ENCODE measurements at places on chromosomes 1 and 21. TPM values are rescaled to one million over a fixed set of nuclear protein-coding genes. Genes with fewer than 3 reads are reported as not detected.
A peak's percentile ranks its signal among the peaks of the same experiment; 100 is the strongest.

Gene MIXL1
- 0.62 TPM for polyA plus RNA-seq

Gene S100A1
- polyA plus RNA-seq = 11.6 TPM

Gene SPRR3
- not detected for polyA plus RNA-seq

DNA sequence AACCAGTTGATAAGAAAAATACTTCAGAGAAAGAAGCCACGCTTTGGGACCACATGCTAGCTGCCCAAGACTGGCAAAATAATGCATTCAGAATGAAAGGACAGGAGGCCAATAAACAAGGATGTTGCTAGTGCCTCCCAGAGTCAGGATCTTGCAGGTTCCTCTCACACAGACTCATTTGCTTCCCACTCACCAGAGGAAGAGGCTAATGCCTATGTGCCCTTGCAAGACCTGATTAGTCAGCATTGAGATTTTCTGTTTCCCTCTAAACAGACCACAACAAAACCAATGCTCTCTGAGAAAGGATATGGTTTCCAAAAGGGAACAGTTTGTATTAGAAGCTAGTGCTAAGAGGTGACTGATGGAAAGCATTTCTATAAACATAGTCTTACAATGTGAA lies 85.7 kb downstream of the NRDC start:
- DNase-seq = no peak

- DNase-seq = peak; percentile 18
Observed at GRCh38 chr1:68346188-68346808, 103.5 kb downstream of the RPE65 start.

DNA sequence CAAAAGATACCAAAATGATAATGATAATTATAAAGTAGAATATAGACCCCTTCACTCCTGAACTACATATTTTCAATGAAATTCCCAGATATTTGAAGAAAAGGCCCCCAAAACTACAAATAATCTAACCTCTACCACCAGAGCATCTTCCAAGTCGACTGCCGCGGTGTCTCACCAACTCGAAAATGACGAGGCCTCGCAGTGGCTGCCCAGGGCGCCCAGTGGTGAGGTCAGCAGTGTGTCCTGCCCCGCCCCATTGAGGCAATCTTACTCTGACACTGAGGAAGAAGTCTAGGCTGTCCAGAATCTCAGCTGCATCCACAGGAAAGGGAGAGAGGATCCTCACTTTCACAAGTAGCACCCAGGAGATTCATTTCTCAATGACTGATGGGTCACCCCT lies 5.2 kb downstream of the DUSP10 start:
- DNase-seq = no peak

DNA sequence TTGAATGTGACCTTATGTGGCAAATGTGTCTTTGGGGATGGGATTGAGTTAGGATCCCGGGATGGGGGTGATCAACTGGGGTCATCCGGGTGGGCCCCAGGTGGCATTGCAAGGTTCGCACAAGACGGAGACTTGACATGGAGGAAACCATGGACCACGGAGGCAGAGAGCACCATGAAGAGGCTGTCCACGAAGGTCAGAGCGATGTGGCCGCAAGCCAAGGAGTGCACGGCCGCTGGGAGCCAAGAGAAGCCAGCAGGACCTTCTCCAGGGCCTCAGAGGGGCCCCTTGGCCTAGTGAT lies 22.3 kb upstream of the COL18A1 start:
- no peak for DNase-seq

GRCh38 chr1:190101756-190102155 lies 375.9 kb downstream of the BRINP3 start:
- DNase-seq = peak; percentile 18

GRCh38 chr1:81554108-81554507 lies 246.6 kb upstream of the ADGRL2 start:
- DNase-seq = no peak

DNA sequence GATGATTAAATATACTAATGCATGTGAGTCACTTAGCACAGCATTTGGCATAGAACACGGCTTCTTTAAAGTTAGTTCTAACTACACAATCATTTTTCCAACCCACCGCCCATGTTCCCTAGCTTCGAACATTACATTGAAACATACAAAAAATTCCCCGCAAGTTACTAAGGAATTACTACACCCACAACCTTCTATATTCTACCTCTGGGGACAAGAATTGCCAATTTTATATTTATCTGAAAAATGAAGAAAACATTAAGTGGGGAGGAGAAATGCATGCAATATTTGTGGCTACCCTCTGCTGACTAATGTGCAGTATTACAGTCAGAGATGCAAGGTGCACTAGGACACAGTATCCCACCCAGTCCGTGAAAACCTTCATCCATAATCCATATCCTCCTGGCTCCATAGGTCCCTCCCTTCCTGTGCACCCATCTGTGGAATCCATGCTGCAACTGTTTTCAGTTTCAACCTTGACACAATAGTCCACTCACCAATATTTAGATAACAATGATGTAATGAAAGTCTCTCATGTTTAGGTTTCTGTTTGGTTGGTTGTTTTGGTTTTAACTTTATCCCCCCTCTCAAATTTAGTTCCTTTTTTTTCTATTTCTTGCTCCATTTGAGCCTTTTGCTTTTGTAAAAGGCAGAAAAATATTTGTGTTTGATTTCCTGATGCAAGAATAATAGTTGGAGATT lies 31.6 kb downstream of the RGS5 start:
- no peak for DNase-seq

DNA sequence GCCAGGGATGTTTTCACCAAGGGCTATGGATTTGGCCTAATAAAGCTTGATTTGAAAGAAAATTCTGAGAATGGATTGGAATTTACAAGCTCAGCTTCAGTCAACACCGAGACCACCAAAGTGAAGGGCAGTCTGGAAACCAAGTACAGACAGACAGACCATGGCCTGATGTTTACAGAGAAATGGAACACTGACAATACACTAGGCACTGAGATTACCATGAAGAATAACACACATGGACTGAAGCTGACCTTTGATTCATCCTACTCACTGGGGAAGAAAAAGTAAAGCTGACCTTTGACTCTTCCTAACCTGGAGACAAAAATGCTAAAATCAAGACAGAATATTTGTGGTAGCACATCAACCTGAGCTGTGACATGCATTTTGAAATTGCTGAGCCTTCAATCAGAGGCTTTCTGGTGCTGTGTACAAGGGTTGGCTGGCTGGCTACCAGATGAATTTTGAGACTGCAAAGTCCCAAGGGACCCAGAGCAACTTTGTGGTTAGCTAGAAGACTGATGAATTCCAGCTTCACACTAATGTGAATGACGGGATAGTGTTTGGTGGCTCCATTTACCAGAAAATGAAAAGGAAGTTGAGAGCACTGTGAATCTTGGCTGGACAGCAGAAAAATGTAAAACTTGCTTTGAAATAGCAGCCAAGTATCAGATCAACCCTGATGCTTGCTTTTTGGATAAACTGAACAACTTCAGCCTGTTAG lies 190.4 kb upstream of the KCTD3 start:
- DNase-seq = no peak

DNA sequence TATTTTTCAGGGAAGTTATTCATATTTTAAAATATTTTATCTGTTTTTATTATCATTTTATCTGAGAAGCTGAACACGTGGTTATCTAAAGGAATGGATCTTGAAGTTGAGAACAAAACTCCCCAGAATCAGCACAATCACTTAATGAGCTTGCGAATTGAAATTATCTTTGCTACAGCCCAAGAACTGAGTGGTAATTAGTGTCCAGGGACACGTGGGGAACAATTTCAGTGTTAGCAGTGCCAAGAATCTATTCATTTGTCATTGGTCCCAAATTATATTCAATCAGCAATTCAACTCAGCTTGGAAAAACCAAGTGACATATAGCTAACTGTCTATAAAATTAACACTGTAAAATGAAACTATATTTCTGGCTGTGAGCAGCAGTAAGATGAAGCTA lies 197.6 kb upstream of the UBE2U start:
- no peak for DNase-seq

DNA sequence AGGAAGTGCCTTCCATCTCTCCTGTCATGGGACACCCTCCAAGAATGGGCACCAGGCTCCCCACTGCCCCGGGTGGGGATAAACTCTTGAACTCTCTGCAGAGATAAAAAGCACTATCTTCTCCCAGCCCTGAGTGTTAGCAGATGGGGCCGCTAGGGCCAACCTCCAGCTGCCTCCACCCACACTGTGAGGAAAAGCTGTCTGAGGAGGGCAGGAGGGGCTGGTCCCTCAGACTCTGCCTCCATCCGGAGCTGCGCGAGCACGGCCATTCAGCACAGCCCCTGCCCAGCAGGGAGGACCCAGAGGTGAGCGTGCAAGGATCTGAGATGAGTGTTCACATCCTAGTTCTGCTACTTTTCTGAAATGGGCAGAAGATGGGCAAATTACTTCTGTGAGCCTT lies 51.8 kb upstream of the TRABD2B start:
- DNase-seq = no peak

DNA sequence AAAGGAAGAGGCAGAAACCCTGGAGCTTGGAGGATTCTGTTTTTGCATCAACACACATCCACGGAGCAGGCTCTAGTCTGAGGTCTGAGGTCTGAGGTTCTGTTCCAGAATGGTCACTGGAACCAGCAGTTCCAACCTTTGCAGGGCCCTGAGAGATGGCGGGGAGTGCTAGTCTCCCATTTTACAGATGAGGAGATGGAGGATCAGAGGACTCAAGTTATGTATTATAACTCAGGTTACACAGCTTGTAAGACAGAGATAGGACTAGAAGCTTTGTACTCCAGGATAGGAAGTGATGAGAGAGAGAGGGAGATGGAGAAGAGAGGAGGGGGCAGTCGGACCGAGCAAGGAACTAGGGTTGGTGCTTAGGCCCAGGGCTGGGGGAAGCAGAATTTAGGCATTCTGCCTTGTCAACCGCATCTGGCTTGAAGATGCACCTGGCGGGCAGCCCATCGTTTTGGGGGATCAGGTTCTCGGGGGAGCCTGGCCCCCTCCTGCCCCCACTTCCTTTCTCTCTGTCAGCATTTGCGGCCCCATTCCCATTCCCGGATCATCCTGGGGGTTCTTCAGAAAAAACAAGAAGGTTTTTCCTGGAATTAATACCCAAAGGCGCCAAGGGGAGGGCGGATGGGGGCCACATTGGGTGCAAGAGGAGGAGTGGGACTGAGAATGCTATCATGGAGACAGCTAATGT lies 5.6 kb downstream of the PEAR1 start:
- no peak for DNase-seq

DNA sequence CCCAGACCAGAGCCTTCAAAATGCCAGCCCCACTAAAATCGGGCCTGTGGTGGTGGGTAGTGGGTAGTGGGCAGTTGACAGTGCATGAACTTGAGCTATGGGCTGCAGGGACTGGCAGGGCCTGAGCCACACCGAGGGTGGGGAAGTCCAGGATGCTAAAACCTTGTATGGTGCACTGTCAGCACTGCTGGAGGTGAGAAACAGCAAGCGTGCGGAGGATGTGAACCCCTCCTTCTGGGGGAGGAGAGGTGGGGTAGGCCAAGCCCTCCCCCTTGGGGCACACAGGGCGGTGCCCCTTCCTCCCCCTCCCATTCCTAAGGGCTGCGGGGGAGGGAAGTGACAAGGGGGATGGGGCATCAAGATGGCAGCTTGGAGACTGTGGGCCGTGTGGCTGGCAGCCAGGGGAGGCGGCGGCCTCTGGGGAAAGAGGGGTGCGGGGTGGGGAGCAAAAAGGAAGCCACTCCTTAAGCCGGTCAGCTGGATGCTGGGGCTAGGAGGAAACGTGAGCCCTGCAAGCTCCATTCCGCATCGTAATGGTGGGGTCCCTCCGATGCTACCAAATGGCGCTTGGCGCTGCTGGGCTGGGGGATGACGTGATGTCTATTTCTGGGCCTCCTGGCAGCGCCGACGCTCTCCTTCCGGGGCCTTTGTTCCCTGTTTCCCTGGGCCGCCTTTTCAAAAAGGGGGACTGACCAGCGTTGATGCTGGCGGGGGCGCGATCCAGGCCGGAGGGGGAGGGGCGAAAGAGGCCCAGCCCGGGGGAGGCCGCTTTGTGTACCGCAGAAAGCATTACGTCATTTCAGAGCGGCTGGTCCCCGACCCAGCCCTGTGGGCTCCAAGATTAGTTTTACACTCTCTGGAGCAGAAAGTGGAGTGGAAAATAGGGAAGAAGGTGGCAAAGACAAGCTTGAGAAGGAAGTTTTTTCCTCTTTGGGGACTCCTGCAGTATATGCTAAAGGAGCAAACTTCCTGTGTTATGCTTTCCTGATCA lies 809 bp downstream of the SYT11 start:
- DNase-seq = peak; percentile 86

DNA sequence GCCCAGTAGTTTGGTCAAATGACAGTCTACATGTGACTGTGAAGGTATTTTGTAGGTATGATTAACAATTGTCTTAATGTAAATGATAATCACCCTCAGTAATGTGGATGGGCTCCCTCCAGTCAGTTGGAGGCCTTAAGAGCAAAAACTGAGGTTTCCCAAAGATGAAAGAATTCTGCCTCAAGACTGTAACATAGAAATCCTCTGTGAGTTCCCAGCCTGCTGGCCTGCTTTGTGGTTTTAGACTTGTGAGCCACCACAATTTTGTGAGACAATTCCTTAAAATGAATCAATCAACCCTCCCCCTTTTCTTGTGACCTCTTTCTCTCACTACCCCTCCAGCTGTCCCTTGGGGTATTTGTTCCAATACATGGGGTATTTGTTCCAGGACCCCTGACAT lies 226.4 kb upstream of the DPYD start:
- DNase-seq = no peak

GRCh38 chr1:213905344-213905743 lies 82.4 kb upstream of the PROX1 start:
- DNase-seq = peak; percentile 45

DNA sequence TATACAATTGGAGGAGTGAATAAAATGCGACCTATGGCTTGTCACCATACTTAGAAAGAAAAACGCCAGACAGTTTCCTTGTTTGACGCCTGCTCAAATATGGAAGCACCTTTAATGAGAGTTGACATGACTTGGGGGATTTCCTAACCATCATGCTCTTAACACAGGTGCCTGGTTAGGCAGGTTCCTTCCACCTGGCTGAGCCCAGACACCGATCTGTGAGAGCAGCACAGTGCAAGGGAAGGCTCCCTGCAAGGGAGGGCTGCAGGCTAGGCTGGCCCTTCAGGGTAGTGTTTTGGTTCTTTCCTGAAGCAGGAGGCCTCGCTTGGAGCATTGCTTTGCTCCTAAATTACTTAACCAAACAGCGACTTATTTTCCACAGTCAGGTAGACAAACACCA lies 24.6 kb upstream of the KLHDC8A start:
- DNase-seq = no peak

DNA sequence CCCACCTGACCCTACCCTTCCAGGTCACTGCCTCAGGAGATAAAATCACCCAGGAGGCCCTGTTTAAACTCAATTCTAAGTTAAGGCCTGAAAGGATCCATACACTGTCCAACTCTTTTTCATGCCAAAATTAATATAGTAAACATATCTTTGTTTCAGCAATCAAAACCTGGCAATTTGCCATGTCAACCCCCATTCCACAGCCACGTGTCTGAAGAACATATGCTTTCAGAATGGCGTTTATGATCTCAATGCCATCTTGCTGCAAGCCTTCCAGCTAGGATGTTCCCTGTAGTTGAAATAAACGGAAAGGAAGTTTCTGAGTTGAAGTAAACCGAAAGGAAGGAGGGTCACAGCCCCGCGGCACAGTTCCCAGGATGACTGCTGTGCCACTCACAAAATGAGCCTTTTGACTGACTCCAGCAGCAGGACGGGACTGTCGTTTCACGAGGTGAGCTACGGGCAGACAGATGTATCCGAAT lies 472.0 kb downstream of the SMYD3 start:
- DNase-seq = no peak

Data from hindlimb muscle (tissue), 1 donor.